ENCODE measurements at places on chromosomes 7 and 10.

GRCh38 chr10:86723009-86723408 is 33.4 kb upstream of the BMPR1A start:
- DNase-seq: no peak

DNA sequence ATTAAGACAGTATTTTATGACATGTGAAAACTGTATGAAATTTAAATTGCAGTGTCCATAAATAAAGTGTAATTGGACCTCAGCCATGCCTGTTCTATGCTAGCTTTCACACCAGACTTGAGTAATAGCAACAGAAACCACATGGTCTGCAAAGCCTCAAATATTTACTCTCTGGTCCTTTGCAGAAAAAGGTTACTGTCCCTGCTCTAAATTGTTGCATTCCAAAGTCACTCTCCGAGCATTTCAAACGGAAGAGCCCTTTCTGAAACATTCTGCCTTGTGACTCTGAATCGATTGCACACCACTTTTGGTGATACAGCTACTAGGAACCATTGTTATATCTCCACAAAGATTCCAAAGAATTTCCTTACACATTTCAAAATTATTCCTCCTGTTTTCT is 81.0 kb upstream of the STK17A start:
- DNase-seq: no peak

DNA sequence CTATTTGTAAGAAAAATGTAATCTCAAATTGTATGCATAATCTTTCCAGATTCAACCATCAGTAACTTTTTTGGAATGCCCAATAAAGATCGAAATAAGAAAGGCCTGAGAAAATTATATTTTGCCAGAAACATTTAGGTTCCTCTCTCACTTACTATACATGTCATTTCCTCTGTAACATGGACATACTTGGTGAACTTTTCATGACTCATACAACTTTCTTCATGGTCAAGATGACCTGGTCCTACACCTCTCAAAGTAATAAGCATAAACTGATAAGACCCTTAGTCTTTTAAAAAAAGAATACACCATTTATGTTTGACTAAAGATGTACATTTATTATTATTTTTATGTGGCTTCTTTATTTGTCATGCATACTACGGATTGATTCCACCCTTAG is 125.3 kb downstream of the REEP3 start:
- no peak for DNase-seq

- no peak for DNase-seq
These were observed 9.9 kb downstream of the PIP4K2A start for GRCh38 chr10:22704471-22704911.

DNA sequence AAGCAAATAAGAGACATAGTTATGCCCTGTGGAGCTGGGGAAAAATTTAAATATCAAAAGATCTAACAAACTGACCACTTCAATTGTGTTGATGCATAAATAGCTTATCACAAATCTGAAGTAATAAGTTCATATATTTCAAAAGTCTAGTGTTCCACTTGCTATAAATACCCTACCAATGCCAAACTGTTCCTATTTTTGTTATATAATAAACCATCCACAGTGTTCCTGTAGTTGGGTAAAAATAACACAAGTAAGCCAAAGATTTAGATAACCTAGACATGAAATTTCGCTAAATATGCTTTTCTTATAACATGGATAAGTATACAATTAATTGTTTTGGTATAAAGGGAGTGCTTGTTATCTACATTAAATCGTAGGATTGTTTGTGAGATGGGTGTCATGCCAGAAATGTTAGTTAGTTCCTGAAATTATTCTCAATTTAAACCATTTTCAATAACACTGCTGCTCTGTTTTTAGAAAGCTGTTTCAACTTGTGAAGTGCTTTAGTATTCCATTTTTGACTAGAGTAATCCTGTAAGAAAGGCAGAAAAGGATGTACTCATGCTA is 85.5 kb downstream of the CACNA2D1 start:
- DNase-seq: no peak

Data from stimulated activated CD4-positive, alpha-beta T cell treated with anti-CD3 and anti-CD28 coated beads, Interleukin-1b, Interleukin-23, amount 100 ng/mL, for 4 hours (primary cell).